ENCODE measurements at places on chromosomes 1 and 21.

- DNase-seq: no peak
These were observed 21.3 kb downstream of the ZCCHC17 start for GRCh38 chr1:31318146-31318545.

GRCh38 chr1:73674945-73675561, 522.9 kb downstream of the LRRIQ3 start:
- no peak for DNase-seq

DNA sequence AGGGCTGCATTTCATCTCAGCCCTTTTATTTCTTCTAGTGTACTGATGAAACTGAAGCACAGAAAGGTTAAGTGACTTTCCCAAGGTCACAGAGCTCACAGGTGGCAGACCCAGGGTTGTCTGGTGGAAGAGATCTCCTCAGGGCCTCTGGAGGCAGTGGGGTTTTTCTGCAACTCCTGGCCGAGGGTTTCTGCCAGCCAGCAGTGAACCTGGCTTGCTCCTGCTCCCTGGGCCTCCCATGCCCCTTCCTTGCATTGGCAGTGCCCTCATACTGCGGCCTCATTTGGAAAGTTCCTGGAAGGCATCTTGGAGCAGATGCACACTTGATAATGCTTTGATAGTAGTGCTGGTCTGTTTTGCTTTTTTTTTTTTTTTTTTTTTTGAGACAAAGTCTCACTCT, 7.7 kb downstream of the GALNT2 start:
- DNase-seq: no peak

GRCh38 chr21:42374457-42374856, 8.1 kb upstream of the TFF1 start:
- DNase-seq: no peak

- DNase-seq: no peak
These were observed 11.0 kb downstream of the DMRTB1 start for GRCh38 chr1:53470155-53470554.

DNA sequence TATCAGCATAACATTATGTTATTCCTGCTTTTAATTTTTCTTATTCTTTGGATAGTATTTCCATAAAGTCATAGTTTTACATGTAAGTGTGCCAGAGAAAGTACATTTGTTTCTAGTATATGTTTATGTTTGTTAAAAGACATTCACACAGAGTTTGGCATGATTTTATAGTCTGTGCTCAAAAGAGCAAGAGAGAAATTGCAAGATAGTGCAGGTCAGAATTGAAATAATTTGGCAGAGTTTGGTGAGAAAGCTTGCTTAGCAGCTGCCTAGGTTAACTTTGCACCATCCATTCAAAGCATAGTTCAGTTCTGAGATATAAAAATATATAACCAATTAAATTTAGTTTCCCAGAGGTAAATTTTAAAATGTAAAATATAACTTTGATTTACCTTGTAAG, 17.0 kb downstream of the NEK7 start:
- no peak for DNase-seq

DNA sequence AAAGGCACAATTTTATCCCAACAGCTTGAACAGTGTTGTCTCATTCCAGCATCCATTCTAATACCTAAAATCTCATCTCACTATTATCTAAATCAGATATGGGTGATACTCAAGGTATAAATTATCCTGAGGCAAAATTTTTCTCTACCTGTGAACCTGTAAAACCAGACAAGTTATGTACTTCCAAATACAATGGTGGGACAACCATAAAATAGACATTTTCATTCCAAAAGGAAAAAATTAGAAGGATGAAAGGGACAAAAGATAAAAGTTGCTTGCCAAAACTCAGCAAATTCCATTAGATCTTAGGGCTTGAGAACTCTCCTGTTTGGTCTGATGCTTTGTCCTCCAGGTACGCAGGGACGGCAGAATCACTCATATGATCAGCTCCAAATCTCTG, 650.5 kb downstream of the ADGRL2 start:
- DNase-seq: no peak

- no peak for DNase-seq
These were observed 8.9 kb upstream of the RAB3GAP2 start for GRCh38 chr1:220281159-220281574.

- DNase-seq: no peak
These were observed 257.6 kb upstream of the USP24 start for GRCh38 chr1:55472784-55473183.
